ENCODE measurements at places on chromosomes 6 and 20.

GRCh38 chr6:28115799-28116198 is 8.6 kb upstream of the ZSCAN16 start:
- no peak for DNase-seq

- DNase-seq, result no peak
Measured at GRCh38 chr6:45605971-45606370, 228.2 kb upstream of the SUPT3H start.

DNA sequence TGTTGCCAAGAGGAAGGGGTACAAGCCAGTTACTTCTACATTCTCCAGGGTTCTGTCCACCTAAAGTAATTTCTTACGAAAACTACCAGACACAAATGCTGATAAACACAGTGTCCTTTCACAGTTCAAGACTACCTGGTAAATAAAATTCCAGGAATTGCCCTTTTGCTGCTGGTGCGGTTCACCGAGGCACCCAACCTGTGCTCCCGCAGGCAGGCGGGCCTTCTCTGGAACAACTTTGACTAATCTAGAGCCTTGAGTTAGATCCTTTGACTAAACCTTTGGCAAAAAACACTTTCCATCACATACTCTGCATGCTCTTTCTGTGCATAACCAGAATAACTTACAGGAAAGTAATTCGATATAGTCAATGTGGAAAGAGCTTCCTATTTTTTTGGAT is 107.0 kb downstream of the HUS1B start:
- DNase-seq, result peak; percentile 25

GRCh38 chr20:34318609-34319443 is 15.7 kb upstream of the AHCY start:
- no peak for DNase-seq

GRCh38 chr20:33507461-33507860 is 17.6 kb downstream of the CBFA2T2 start:
- DNase-seq, result no peak

- no peak for DNase-seq
Measured at GRCh38 chr6:315226-315625, 22.9 kb downstream of the DUSP22 start.

DNA sequence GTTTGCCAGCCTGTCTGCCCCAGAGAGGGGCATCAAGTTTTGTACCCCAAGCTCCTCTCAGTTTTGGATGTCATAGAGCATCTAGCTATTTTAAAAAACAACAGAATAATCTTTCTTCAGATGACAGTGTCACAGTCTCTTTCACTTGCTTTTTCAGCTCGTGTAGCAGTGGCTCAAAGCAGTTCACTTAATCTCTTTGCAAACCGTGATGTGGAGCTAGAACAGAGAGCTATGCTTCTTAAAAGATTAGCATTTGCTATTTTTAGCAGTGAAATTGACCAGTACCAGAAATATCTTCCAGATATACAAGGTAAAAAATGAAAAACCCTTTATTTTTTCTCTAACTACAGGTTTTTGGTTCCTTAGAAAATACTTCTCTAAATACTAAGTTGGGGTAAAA is 37.3 kb downstream of the PGM3 start:
- no peak for DNase-seq

Data from activated CD4-positive, alpha-beta T cell treated with anti-CD3 and anti-CD28 coated beads for 24 hours (primary cell).